Suppressor macrophage (primary cell): ENCODE measurements at places on chromosomes 11 and 22.

GRCh38 chr11:124098141-124098540 is 17.1 kb upstream of the VWA5A start:
- DNase-seq, result no peak

GRCh38 chr11:3835751-3836150 is 5.0 kb downstream of the RHOG start:
- peak; percentile 60 for DNase-seq

GRCh38 chr11:102287964-102288724 is 29.1 kb upstream of the BIRC3 start:
- peak; percentile 87 for DNase-seq

GRCh38 chr11:88179971-88180629 is 4.9 kb upstream of the RAB38 start:
- peak; percentile 14 for DNase-seq

GRCh38 chr11:29353833-29354232 is 663.0 kb downstream of the KCNA4 start:
- no peak for DNase-seq

- no peak for DNase-seq
These were observed 49.7 kb upstream of the SHISAL1 start for GRCh38 chr22:44362249-44363012.

- no peak for DNase-seq
These were observed 33.9 kb downstream of the MAML2 start for GRCh38 chr11:96309016-96309642.

GRCh38 chr11:126007238-126007637 is 55.4 kb downstream of the CDON start:
- DNase-seq, result no peak

DNA sequence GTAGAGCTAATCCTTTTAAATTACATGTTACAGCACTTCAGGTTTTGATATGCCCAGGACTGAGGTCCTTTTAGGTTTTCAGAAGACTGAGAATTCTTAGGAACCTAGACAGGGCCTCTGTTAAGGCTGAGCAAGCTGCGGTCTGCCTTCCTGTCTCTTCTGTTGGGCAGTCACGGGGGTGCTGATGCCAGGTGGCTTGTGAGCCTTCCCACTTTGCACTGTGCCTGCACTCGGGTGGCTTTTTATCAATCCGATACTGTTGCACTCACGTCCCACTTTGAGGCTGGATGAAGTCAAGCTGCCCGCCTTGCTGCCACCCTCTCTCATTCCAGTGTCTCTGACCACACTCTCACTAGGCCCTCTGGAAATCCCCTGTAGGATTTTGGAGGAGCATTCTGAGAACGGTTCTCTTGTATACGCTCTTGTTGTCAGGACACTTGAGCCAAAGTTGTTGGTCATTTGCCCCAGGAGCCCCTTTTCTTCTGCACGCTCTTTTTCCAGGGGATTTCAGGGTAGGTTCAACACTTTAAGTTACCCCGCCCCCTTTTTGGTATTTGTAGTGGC is 141.8 kb downstream of the TEAD1 start:
- DNase-seq, result no peak

DNA sequence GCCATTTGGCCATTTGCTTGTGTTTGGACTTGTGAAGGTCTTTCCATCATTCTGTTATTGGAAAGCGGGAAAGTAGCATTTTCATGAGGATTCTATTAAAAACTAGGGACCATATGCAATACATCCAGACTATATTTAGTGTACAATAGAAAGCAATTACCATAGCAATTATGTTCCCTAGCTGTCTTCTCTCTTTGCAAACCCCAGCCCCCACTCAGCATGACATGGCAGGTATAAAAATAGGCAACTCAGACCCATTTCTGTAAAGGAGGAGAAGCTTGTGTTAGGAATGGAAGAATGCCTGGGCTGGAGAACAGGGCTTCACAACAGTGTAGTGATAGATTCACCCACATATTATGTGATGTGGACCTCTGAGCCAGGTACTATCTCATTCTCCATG is 12.4 kb downstream of the OR51B6 start:
- DNase-seq, result no peak

GRCh38 chr11:95680169-95680929 is 109.2 kb downstream of the FAM76B start:
- no peak for DNase-seq

- no peak for DNase-seq
These were observed 77.4 kb upstream of the SPON1 start for GRCh38 chr11:13885083-13885482.

- DNase-seq, result peak; percentile 69
These were observed 1.6 kb downstream of the YIF1A start for GRCh38 chr11:66287211-66287888.

DNA sequence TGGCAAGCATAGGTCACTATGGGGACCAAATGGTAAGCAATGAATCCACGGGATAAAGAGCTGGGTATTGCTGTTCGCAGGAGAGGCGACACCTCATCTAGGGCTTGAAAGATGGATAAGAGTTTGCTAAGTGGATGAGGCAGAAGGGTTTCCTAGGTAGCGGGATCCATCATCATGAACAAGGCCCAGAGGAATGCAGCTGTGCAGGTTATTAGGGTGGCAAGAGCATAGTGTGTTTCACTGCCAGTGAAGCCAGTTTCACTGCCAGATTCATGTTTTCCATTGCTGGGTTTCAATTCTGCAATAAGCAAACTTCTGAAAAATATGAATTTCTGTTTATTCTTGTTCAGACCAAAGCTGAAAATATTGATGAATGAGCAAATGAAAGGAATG is 27.2 kb downstream of the WEE1 start:
- DNase-seq, result no peak

DNA sequence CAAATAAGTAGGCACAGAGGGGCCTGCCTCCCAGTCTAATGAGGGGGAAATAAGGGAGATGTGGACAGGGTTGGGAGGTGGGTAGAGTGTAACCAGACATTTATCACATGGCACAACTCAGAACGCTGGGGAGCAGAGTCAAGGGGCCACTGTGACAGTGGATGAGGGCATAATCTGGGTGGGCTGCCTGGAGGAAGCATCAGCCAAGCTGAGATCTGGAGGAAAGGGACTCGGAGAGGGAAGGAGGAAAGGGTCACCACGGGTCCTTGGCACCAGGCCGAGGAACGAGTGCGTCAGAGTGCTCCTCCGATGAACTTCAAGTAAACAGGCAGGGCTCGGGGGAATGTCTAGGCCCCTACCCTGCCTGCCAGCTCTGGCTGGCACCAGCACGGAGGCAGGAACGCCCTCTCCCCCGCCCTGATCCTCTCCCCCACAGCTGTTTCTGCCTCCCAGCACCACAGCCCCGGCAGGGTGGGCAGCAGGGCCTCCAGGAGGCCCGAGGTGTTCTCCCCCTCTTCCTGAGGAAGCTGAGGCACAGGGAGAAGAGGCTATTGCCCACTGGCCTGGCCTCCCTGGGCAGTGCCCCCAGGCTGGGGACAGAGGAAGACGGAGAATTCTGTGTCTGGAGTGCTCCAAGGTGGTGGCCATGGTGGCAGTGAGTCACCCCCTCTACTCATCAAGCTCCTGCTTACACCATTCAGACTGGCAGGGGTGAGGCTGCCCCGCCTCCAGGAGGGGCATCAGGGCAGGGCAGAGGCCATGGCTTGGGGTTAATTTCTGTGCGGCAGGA is 4.2 kb downstream of the ALDH3B1 start:
- DNase-seq, result peak; percentile 64

GRCh38 chr22:24498824-24499223 is 3.7 kb downstream of the UPB1 start:
- DNase-seq, result no peak

DNA sequence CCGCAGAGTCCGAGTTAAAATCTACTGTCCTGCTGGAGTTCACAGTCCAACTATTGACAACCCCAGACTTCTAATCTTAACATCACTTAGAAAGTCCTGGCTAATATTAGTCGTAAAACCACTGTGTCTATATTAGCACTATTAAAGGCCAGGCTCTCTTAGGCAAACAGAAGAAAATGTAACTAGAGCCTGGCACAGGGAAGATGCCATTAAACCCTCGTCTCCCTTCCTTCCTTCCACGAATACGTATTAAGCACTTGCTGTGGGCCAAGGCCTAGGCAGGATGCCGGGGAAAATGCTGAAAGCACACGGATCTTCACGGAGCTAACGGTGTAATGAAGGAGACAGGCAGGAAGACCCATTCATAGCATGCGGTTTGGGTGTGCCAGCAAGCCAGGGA is 81.5 kb upstream of the LMO1 start:
- no peak for DNase-seq
